Upper lobe of right lung (tissue), 1 donor: ENCODE measurements at places on chromosomes 13 and 19. TPM values are rescaled to one million over a fixed set of nuclear protein-coding genes. Genes with fewer than 3 reads are reported as not detected.

- no peak for DNase-seq
These were observed 165.8 kb upstream of the EDNRB start for GRCh38 chr13:78084401-78084800.

DNA sequence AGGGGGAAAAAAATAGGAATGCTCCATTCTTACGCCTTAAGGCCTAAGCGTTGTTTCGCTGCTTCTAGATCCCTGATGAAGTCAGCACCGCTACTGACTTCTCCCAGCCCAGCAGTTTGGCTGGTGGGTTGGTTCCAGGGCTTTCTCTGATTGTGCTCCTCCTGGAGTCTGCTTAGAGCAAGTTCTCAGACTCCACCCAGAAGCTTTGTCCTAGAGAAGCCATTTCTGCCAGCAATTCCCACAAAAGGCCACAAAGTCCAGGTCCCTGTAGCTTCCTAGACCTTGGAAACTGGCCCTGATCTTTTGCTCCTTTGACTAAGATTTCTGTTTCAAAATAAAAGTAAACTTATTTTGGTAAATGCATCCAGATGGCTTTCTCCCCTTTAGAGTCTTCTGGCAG is 65.4 kb downstream of the KCTD12 start:
- DNase-seq: no peak

- DNase-seq: peak; percentile 77
These were observed 8.8 kb downstream of the TPM4 start for GRCh38 chr19:16085115-16085514.

DNA sequence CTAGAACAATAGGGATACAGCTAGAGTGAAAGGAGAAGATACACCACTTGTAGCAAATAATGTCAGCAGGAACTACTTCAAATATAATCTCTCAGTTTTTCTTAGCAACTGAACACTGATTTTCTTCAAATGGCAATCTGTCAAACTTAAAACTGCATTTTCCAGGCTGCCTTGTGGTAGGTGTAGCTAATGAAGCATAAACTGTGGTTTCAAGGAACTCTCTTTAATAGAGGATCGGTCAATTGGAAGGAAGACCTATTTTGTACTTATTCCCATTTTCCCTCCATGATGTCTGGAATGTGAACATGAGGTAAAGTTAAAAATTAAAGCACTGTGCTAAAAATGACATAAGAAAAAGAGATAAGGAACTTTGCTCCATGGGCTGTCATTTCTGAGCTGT is 1261.9 kb downstream of the PCDH17 start:
- DNase-seq: no peak

- no peak for DNase-seq
These were observed 104.3 kb upstream of the PCDH17 start for GRCh38 chr13:57527114-57527735.

DNA sequence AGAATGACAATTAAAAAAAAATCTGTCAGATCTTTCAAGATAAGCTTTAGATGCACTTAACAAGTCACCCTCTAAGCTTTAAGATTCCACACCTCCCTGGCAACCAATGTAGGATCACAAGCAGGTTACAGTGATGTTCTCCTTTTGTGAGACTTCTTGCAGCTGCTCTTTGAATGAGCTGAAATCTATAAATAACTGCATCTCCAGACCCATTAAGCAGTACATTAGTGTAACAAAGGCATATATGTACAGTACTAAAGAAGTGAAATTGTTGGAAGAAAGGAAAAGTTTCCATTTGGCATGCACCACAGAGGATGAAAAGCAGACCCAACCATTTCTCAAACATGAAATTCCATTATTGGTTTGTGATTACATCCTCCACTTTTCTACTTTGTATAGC is 364.7 kb downstream of the ENOX1 start:
- no peak for DNase-seq

GRCh38 chr13:108267347-108267746 is 2.2 kb upstream of the TNFSF13B start:
- no peak for DNase-seq

DNA sequence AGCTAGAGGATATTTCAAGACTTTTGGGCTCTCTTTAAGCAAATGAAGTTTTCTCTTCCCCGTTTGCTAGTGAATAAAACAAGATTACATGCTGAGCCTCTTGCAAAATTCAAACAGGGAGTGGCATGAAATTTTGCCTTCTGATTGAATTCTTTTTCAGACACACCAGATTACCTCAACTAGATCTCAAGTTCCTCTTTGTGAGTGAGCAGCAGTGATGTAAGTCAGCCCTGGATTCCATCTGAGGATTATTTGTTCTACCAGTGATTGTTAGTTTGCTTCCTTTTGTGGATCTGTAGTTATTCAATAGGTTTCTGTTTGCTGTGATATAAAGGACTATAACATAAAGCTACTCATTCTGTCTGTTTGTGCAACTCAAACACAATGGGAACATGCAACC is 407.7 kb downstream of the LMO7 start:
- DNase-seq: no peak

ANGPTL8 gene
- total RNA-seq: not detected

- DNase-seq: peak; percentile 91
These were observed 16.4 kb downstream of the SULT2B1 start for GRCh38 chr19:48568345-48568886.

- DNase-seq: no peak
These were observed 23.5 kb upstream of the SLC15A1 start for GRCh38 chr13:98775844-98776598.

- no peak for DNase-seq
These were observed 1.3 kb downstream of the SHISA7 start for GRCh38 chr19:55441692-55442321.

DNA sequence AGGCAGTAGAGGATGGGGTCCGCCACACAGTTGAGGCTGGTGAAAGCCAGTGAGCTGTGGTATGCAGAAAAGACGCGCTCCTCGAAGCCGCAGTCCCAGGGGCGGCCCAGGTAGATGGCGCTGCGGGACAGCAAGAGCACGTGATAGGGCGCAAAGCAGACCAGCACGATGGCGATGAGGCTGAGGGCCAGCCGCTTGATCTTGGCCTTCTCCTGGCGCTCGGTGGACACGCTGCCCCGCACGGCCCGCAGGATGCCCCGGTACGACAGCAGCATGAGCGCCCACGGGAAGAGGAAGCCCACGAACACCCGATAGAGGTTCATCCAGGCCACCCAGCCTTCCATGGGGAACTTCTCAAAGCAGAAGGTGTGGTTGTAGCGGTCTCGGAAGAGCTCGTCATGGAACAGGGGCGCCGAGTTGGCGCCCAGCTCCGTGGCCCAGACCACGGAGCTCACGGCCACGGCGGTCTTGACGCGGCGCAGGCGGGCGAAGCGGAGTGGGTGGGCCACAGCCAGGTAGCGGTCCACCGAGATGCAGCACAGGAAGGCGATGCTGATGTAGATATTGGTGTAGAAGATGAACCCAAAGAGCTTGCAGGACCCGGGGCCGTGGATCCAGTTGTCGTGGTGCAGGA is 6.5 kb upstream of the OPA3 start:
- DNase-seq: peak; percentile 75

- no peak for DNase-seq
These were observed 1.6 kb downstream of the OXGR1 start for GRCh38 chr13:96992633-96993032.

DNA sequence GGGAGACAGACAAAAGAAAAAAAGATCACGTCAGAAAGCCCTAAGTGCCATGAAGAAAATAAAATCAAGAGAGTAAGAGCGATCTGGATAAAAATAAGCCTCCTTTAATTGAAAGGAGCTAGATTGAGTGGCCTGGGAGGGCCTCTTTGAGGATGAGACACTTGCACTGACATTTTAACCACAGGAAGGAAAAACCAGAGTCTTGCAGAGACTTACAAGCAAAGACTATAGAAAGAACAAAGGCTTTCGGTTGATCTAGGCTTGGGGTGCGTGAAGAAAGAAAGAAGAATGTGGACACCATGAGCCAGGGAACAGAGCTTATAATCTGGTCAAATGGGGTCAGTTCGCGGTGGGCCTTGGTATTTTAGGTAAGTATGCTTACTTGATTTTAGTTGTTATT is 342.7 kb downstream of the COG6 start:
- no peak for DNase-seq

LRRC63 gene
- 0.29 TPM for total RNA-seq

ZIM2 gene
- not detected for total RNA-seq

- peak; percentile 69 for DNase-seq
These were observed 935 bp downstream of the LRP3 start for GRCh38 chr19:33194886-33195644.

DNA sequence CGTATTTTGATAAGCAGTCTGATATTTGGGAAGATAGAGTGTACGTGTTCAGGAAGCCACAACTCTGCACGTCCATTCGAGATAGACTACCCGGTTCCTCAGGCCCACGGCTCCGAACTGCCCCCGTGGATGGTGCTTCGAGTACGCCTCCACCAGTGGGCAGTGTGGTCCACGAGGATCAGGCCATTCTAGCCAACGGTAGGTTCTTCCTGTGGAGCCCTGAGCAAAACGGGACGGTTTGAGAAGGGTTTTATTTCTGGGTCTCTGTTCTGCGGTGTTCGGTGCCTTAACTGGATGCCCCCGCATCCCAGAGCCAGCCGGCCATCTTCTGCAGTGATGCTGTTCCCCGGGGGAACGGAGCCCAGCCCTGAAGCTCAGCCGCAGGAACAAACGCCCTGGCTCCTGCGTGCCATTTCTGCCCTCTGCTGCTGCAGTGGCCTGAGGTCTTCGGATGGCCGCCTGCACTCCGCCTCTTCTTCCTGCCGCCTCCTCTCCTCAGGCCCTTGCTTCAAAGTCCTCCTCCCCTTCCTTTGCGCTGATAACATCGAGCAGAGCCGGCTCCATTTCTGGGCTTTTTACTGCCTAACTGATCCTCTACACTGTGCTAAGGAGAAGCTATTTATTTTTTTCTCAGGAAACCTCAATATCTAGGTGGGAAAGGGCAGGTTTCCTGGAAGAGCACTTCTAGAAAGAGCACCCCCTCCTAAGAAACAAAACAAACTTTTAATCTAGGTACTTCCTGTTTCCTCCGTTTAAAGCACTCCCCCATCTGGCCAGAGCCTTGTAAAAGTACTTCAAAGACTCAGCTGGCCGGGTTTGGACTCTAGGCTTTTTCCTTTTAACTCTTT is 36.2 kb upstream of the SLC46A3 start:
- no peak for DNase-seq

DNA sequence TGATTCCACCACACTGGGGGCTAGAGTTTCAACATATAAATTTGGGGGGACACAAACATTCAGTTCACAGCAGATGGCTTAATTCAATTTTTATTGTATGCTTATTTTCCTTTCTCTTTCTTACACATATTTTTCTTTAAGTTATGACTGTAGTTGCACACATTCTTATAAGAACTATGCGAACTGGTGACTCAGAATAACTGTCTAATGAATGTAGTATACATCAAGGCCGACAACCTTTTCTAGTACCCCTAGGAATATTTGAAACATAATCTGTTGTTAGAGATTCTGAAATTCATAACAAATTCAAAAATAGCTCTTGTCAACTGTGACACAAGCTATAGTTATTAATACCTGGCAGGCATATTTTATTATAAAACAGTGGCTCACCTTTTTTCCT is 695.6 kb downstream of the PCDH9 start:
- DNase-seq: no peak

- DNase-seq: no peak
These were observed 45.8 kb downstream of the TGDS start for GRCh38 chr13:94550062-94550738.

TMEM145 gene
- total RNA-seq: 0.35 TPM

GRCh38 chr13:23510979-23511735 is 59.1 kb upstream of the TNFRSF19 start:
- DNase-seq: no peak

C19orf85 gene
- total RNA-seq: not detected

DNA sequence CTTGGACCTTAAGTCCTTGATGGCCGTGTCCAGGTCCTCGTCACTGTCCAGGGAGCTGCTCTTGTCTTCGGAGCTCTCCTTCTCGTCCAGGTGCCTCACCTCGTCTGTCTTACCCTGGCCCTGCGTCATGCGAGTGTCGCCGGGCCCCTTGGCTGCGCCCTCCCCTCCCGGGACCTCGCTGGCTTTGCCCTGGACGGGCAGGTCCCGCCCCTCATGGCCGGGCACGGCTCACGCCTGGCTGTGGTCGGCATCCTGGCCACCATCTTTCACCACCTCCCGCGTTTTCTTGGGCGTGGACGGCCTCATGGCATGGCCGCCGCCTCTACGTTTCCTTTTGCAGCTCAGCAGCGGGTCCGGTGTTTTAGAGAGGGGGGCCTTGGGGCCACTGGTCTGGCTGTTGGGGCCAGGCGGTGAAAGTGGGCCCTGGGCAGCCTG is 14.8 kb downstream of the RB1 start:
- DNase-seq: no peak

GRCh38 chr13:28237944-28238343 is 99.6 kb downstream of the PAN3 start:
- DNase-seq: no peak

GRCh38 chr13:114226699-114227323 is 7.9 kb upstream of the CDC16 start:
- peak; percentile 86 for DNase-seq

DNA sequence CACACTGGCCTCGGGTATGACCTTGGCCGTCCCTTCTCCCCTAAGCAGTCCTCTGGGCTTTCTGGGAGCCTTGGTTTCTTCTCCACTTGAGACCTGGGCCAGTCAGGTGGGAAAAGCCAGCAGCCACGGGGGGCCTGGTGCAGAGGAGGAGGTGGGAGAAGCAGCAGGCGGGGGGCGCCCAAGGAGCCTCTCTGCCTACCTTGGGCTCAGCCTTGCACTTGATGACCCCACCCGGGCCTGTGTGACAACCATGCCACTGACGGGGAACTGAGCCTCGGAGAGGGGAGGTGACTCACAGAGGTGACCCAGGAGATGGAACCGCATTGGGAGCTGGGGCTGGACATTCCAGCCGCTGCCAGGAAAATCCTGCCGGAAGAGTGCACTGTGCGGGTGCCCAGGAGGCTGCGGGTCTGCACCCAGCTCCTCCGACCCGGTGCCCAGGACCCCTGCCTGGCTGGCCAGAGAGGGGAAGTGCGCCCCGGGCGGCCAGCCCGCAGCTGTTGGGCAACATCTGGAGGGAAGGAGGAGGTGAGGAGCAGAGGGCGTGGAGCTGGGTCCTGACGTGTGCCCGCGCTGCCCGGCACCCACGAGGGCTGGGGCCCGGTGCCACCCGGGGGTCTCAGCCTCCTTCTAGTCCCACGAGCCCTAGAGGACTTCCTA is 23.4 kb upstream of the SLC7A10 start:
- peak; percentile 86 for DNase-seq

GRCh38 chr19:5547881-5548280 is 19.9 kb downstream of the TINCR start:
- DNase-seq: no peak
